ENCODE measurements at places on chromosomes 7 and 10. TPM values are rescaled to one million over a fixed set of nuclear protein-coding genes. Genes with fewer than 3 reads are reported as not detected.

DNA sequence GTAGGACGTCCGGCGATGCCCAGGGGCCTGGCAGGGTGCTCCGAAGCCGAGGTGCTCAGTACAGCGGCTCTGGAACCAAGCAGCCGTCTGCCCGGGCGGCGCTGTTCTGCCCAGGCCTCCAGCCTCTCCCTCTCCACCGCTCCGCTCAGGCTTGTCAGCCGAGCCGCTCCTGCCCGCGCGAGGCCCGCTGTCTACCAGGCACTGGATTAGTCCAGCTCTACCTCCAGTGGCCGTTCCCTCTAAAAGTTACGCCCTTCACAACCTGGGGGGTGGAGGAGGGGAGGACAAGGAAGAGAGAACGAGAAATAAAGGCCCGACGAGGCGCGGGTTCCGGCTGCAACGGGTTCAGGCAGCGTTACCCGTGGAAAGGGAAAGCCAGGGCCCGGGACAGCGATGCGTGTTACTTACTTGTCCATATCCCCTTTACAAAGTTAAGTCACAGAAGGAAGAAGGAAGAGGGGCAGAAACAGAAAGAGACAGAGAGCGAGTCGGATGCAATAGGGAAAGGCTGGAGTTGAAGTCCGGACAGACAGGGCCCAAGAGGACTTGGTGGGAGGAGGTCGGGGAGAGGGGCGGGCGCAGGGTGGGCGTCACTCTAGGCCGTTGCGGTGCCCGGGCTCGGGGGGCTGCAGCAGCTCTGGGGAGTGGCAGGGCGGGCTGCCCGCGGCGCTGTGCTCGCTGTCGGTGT is 2.8 kb downstream of the SP8 start:
- DNase-seq: no peak

GRCh38 chr10:21525367-21526187 is at the start of gene SKIDA1:
TSS of gene SKIDA1 (minus strand) at chr10:21525682. CDS start at chr10:21517822, 7,860 bp downstream.
- peak; percentile 77 for DNase-seq

DNA sequence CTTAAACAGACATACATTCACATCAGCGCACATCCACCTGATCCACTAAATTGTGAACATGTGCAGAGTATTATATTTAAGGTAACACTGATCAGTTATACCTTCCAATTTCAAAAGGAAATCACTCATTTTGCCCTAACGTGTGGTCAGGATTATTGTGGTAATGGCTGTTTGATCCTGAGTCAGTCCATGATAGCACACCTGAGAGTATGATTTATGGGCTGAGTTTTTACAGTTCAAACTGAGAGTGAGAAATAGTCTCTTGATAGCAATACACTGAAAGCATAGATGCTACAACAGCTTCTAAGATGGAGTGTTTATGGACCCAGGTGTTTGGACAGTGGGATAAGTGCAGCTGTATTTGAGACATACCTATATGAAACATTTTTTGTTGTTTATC is 96.7 kb downstream of the KIF20B start:
- DNase-seq: no peak

SPDYE5 gene
- not detected for total RNA-seq

TMEM178B gene
- total RNA-seq: 0.10 TPM

ADAP1 gene
- 5.5 TPM for total RNA-seq

- no peak for DNase-seq
Measured at GRCh38 chr7:129798616-129799349, 154.0 kb downstream of the UBE2H start.

DNA sequence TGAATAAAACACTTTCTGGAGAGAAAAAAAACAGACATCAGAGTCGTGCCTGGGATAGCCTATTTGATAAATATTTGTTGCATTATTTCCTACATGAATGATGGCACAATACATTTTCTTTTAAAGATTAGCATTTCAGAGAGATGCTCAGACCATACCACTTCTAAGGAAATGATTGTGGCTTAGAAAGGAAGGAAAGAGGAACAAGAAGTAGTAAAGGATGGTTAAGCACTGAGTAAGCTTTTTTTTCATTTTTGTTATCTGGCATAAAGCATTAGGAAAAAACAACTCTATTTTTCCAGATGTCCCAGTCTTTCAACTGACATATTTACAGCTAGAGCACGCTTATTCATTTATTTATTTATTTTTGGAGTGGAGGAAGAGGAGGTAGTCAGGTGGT is 258.8 kb upstream of the TEX47 start:
- no peak for DNase-seq

Data from CD4-positive, CD25-positive, alpha-beta regulatory T cell (primary cell).